Stimulated activated CD4-positive, alpha-beta T cell treated with anti-CD3 and anti-CD28 coated beads, TNF-alpha, amount 100 ng/mL, for 24 hours (primary cell): ENCODE measurements at places on chromosomes 3 and 15.
A peak's percentile ranks its signal among the peaks of the same experiment; 100 is the strongest.

DNA sequence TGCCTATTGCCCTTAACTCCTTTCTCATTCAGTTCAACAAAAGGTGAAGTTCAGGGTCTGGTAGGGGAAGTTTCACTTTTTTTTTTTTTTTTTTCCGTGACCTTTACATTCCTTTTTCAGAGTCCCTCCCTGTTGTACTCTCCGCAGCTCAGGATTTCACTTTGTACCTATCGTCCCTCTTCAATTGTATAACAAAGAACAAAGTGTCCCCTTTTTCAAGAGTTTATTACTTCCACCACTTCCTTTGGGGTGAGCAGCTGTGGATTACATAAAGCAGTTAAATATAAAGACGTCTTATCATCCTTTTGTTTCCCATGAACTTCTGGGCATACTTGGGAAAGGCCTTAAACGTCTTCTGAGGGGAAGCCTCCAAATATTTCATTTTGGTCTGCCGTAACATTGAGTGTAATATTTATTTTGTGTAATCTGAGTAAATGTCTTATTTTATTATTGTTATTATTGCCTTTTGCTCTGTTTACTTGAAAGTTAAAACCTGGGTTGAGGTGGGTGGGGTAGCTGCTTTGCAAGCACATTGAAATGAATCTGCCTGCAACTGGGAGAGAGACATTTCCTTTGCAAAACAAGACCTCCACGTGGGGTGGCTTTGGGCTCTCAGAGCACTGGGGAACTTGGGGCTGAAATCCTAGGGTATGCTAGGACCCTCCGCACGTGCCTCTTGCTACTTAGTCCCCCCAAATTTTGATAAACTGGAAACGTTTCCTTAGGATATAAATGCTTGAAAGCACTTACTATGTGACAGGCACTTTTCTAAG is 169.4 kb downstream of the MCTP2 start:
- no peak for DNase-seq

DNA sequence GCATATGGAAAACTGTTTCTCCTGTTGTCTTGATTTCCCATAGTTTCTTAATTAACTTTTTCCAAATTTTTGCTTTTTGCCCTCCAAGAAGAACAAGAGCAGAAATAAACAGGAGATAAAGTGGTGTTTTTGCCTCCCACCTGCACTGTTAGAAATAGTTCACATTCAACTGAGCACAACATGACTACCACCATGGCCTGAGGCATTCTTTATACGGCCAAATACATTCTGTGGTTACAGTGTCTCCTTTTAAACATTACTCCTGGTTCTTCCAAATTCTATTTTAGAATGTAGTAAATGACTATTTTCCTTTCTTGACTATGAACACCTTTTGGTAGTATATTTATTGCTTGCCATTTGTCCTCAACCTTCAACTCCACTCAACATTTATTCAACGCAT is 98.5 kb downstream of the LARS2 start:
- no peak for DNase-seq

DNA sequence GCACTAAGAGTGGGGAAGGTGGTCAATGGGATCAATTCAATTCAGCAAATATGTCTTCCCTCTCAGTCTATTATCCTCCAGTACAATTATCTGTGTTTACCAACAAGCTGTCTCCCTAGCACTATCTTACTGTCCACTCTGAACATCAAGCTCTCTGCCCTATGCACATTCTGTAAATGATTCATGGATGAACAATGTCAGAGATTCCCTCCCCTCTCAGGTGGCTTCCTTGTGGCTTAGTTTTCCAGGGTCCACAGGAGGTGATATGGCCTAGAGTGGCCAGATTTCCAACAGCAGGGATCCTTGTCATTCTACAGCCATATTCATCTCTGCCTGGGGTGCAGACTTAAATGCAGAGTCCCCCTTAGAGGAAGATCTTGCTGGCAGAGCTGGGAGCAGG is 225.1 kb downstream of the UACA start:
- no peak for DNase-seq

DNA sequence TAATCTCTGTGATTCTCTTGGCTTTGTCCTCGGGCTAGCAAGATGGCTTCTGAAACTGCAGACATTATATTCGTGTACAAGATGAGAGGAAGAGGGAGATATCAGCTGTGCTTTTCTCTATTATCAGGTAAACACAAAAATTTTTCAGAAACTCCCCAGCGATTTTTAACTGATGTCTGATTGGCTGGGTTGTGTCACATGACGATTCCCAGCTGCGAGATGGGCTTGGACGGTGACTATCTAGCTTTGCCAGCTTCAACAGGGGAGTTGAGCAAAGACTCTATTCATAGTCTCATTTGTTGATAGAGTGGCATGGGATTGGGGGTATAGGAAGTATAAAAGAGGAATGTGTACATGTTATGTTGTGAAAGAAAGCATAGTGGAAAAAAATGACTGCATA is 248.8 kb upstream of the AZI2 start:
- DNase-seq: no peak

- DNase-seq: no peak
These were observed 47.3 kb upstream of the BCHE start for GRCh38 chr3:165884518-165884917.

GRCh38 chr15:35545316-35545823 is 595 bp downstream of the DPH6 start:
- peak; percentile 7 for DNase-seq

DNA sequence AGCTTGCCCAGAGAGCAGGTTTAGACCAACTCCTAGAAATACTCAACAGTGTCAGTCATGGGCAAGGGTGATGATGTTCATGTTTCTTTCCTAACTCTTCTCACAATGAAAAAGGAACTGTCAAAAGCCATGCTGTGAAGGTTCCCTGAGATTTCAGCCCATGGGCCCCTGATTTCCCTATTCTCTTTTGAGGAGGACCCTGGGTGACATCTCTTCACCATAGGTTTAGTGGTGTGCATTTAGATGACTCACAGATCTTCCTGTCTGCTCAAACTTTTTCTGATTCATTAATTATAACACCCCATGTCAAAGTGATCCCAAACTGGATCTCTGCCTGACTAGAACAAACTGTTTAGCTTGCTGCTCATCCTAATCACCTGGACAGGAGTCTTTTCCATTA is 108.0 kb downstream of the BBX start:
- no peak for DNase-seq

- no peak for DNase-seq
These were observed 3.4 kb downstream of the DUOXA2 start for GRCh38 chr15:45117308-45118130.

DNA sequence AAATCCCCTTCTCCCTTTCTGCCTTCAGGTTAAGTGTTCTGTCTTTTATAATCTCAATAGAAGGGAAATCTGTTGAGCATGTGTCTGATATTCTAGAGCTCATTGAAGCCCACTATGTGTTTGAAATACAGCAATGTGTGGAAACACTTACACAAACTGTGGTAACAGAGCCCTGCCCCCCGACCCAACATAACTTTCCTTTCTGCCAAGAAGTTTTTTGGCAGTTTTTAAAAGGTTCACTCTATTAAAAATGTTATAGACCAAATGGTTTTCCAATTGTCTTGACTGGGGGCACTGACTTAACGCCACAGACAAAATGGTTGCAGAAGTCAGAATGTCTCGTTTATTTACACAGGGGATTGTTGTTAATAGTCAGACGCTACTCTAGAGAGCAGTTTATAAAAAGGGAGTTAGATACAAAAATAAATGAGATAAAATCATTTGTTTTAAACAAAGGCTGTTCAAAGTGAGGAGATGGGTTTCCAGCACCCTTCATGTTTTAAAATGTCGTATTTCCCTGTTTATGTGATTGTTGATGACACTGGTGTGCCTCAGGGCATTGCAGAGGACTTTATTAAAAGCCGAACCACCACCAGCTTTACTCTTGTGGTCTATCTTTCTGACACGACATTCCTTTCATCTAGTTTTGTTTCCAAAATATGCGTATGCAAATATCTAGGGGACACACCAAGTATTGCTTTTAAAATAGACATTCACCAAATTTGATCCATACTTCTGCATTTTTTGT is 26.7 kb upstream of the GREM1 start:
- DNase-seq: no peak

- no peak for DNase-seq
These were observed 26.9 kb downstream of the ADAMTS17 start for GRCh38 chr15:100314809-100315400.

- DNase-seq: no peak
These were observed 50.6 kb upstream of the SGO1 start for GRCh38 chr3:20236603-20237002.

DNA sequence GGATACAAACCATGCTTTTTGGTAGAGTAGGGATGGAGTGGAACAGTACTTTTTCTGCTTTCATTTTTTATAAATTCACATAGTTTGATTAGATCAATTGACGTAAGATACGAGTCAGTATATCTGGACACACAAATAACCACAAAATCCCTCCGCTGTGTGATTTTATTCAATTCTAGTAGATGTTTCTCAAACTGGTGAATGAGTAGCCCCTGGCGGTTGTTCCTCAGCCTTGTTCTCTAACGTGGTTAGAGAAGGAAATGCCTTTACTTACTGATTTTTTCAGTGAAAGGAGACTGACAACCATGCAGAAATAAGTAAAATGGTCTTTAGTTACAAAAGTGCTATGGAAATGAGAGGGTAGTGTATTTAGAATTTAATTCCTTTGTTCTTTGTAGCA is 161.0 kb downstream of the TCF12 start:
- no peak for DNase-seq

GRCh38 chr15:61086756-61087155 is 142.3 kb downstream of the RORA start:
- no peak for DNase-seq

DNA sequence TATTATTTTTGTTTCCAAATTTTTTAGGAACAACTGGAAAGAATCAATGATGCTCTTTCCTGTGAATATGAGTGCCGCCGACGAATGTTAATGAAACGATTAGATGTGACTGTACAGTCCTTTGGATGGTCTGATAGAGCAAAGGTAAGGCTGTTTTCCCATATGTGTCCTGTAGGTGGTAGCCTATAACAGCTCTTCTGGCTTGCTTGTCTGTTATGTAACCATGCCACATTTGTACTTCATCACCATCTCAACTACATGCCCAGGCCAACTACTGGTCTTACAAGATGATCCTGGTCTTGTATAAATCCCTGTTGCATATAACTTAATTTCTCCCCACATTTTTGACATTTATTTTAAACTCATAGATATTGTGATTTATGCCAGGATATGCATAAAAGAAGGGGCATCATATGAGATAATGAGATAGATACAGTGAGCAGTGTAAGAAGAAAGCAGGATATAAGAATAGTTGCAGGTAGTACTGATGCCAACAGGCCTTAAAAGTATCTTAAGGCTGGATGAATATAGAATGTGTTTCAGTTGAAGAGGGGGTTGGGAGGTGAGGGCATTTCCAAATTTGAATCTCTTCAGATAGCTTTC is 20.3 kb downstream of the FAM98B start:
- DNase-seq: peak; percentile 3

- DNase-seq: no peak
These were observed 145.4 kb upstream of the SLC24A5 start for GRCh38 chr15:47975427-47975826.

DNA sequence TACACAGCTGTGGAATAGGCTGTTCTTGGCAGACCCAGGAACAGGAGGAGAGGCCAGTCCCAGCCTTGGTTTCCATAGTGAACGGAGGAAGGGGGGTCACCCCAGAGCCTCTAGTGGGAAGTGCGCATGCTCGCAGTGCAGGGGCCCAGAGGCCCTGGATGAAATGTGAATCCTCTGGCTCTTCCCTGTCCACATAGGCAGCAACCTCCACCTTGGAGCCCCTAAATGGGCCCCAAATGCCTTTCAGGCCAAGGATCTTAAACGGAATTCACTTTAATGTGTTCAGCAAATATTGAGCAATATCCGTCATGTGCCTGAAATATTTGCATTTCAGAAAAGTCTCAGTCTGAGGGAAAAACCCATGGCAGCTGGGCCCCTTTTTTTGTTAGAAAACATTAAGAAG is 3.3 kb upstream of the NDN start:
- DNase-seq: no peak

- no peak for DNase-seq
These were observed 60.6 kb upstream of the XCR1 start for GRCh38 chr3:46087871-46088270.

- no peak for DNase-seq
These were observed 219.9 kb downstream of the TCF12 start for GRCh38 chr15:57138349-57138788.

DNA sequence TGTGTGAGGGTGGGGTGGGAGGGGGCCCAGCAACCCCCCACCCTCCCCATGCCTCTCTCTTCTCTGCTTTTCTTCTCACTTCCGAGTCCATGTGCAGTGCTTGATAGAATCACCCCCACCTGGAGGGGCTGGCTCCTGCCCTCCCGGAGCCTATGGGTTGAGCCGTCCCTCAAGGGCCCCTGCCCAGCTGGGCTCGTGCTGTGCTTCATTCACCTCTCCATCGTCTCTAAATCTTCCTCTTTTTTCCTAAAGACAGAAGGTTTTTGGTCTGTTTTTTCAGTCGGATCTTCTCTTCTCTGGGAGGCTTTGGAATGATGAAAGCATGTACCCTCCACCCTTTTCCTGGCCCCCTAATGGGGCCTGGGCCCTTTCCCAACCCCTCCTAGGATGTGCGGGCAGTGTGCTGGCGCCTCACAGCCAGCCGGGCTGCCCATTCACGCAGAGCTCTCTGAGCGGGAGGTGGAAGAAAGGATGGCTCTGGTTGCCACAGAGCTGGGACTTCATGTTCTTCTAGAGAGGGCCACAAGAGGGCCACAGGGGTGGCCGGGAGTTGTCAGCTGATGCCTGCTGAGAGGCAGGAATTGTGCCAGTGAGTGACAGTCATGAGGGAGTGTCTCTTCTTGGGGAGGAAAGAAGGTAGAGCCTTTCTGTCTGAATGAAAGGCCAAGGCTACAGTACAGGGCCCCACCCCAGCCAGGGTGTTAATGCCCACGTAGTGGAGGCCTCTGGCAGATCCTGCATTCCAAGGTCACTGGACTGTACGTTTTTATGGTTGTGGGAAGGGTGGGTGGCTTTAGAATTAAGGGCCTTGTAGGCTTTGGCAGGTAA is 8.1 kb downstream of the FAM131A start:
- DNase-seq: no peak

- no peak for DNase-seq
These were observed 243.7 kb downstream of the UACA start for GRCh38 chr15:70519616-70520015.

DNA sequence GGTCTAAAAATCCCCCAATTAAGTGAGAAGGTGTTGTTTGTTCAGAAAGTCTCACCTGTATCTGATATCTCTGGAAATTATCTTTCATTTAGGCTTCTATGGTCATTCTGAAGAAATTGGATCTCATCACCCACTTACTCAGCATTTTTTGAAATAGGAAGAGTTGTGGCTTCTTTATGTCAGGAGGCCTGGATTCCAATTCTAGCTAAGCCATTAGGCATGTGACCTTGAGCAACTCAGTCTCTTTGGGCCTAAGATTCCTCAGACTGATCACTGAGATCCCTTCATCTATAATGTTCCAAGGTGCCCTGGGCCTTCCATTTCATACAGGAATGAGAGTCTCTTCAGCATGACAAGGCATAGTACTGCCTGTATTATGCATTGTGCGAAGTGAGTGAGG is 70.3 kb downstream of the ARHGEF26 start:
- DNase-seq: no peak

DNA sequence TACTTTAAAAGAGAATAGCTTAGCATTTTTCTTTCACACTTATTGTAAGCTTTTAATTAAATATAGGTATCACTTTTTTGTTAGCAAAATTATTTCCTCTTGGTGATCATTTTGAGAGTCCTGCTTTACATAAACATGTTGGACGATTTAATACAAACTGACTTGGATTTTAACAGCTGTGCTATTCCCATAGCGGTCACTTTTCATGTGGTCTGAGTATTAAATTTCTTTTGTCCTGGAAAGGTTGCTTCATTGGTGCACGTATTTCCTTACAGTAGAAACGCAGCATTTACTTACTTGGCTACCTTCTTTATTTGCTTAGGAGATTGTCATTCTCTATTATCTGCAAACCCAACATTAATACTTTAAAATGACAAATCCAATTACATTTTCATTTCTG is 109.4 kb downstream of the ATG7 start:
- DNase-seq: no peak
